CD4-positive, alpha-beta T cell treated with Interleukin-15 for 4 hours (primary cell): ENCODE measurements at places on chromosomes 2 and 18.

- no peak for DNase-seq
Measured at GRCh38 chr2:147714582-147714981, 130.2 kb upstream of the ACVR2A start.

GRCh38 chr2:25333981-25334380 is 7.7 kb downstream of the DNMT3A start:
- DNase-seq, result peak; percentile 43

DNA sequence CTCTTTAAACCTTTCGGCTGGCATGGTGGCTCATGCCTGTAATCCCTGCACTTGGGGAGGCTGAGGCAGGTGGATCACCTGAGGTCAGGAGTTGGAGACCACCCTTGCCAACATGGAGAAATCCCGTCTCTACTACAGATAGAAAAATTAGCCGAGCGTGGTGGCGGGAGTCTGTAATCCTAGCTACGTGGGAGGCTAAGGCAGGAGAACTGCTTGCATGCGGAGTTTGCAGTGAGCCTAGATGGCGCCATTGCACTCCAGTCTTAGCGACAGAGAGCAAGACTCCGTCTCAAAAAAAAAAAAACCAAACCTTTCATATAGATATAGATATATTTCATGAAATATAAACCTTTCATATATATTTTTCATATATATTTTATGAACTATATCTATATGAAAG is 864.7 kb downstream of the TRIB2 start:
- no peak for DNase-seq

DNA sequence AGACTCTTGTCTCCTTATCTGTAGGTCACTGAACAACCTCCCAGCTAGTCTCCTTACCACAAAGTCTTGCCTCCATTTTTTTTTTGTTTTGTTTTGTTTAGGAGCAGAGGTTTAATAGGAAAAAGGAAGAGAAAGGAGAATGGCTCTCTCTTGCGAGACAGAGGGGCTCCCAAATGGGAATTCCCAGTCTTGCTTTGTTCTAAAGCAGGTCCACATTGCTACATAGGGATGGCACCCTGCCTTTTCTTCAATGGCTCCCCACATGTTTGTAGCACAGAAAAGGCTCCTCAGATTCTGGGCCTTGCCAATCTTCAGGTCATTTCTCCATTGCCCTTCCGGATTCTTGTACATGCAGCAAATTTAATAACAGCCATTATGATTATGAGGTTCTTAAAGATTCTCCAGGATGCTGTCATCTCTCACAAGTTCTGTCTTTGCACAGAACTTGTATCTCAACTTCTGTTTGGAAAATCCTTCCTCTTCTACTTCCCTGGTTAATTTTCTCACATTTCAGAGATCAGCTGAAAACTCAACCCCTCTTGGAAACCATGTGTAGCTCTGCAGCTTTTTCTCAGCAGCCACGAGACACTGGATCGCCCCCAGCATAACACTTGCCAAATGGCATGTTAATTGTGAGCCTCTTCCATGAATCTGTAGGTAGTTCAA is 23.6 kb downstream of the IL1F10 start:
- DNase-seq, result no peak

GRCh38 chr2:73253400-73253799 is 19.3 kb downstream of the CCT7 start:
- no peak for DNase-seq

DNA sequence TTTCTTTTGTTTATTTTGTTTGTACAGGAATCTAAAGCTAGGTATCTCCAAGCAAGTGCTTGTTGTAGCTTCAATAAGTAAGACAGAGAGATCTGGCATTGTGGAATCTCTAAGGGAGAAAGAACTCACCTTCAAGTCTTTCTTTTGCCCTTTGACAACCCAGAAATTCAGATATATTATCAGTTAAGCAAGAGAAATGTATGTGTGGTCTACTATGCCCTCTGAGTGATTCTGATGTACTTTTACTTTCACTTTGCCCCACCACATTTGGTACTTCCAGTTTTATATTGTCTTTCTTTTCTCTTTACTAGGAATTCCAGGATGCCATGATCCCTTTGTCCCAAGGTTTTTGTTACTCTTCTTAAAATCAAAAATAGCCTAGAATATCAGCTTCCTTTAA is 259.6 kb upstream of the PIK3C3 start:
- DNase-seq, result no peak

DNA sequence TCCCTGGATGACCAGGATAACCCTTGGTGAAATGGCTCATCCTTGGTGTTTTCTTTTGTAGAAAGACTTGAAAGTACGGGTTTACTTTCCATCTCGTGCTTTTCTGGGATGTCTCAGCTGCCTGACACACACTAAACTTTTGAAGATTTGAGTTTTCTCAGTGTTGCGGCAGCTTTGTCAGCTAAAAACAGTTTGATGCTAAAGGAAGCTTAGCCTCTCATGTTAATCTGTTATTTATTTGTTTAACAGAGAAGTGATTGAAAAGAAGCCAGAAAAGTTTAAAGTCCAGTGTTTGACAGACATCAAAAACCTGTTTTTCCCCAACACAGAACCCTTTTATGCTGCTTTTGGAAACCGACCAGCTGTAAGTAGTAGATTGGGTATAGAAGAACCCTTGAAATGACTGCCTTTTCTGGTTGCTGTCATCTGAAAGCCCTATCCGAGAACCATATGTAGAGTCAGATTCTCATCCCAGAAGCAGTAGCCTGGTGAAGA is 72.8 kb downstream of the LPIN1 start:
- DNase-seq, result no peak

DNA sequence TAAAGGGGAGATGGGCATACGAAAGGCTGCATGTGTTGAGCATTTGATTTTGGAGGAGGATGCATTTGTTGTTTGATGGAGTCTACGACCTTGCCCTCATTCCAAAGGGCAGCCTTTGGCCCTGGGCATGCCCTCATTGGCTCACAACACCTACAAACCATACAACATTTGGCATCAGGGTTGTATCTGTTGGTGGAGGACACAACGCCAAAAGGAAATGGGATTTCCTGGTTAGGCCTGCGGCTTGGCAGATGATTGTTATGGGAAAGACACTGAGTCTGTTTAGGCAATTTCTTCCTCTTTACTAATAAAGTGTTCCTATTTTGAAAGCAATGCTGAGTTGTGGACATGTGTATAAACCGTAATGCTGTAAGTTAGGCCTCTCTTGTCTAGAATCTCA is 246.9 kb downstream of the LDLRAD4 start:
- DNase-seq, result no peak

DNA sequence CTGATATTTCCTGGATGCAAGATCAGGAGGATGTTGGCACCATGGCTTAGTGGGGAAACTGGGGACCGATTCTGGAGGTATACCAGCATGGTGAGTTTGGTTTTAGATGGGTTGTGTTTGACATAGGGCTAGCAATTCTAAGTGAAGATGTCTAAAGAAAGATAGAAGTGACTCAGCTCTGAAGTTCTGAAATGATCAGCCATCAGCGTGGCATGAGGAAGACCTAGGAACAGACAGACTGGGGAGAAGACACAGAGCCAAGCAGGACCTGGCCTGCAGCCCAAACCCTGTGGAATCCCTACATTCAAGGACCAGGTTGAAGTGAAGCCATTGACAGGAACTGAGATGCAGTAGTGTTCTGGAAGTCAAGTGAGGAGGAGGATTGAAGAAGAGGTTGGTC is 39.8 kb downstream of the HRH4 start:
- no peak for DNase-seq

DNA sequence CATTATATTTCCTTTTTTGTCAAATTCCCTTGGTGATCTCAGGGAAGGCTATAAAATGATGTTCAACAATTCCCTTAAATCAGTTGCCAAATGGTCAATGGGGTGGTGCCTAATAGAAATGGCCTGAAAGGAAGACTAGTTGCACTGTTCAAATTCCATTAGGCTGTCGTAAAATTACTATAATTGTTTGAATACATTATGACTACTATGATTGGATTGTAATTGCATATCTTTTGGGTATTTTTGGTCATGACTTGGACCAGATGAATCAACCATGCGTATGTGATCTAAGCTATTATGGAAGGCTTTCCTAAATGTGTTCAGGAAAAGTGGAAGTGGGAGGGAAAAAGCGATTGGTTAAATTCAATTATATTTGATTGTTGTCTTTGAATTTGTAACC is 41.3 kb upstream of the KCNE4 start:
- DNase-seq, result no peak

- DNase-seq, result no peak
Measured at GRCh38 chr18:3360211-3360610, 89.8 kb upstream of the TGIF1 start.

DNA sequence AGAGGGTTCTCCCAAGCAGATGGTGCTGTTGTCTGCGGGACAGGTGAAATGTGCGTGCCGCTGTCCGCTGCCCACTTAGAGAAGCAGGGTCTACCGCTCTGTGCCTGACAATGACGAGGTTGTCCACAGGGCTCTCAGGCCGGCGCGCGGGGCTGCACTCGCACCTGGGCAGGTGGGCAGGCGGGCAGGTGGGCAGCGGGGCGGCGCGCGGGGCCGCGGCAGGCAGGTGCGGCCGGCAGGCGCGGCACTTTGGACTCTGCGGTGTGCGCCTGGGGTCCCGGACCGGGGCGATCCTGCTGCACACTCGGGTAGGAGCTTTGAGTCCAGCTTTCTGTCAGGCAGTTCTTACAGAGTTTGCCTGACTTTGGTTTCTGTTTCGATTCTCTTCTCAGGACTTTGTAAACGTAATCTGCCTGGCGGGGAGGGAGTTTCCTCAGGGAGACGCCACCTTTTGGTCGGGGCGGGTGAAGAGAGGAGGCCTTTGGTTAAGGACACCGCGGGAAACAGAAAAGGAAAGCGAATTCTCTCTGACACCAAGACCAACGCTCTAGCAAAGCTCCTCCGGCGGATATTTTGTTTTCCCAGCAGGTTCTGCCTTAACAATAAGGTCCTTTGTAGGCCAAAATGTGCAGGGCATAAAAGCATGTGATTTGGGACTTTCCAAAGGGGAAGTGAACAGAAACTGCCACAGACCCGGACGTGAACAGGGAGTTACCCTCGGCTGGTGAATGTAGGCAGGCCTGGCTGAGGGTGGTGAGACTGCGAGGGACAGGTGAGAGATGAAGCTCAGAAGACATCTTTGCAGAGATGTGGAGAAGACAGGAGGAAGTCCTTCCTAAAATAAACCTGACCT is at the start of gene IFIH1:
Gene IFIH1 (minus strand): TSS at position 357 of the 853 bp plus-strand sequence. CDS start 377 bp downstream, outside the sequence.
- DNase-seq, result peak; percentile 82

- DNase-seq, result no peak
Measured at GRCh38 chr18:59606193-59607077, 90.8 kb downstream of the CCBE1 start.

DNA sequence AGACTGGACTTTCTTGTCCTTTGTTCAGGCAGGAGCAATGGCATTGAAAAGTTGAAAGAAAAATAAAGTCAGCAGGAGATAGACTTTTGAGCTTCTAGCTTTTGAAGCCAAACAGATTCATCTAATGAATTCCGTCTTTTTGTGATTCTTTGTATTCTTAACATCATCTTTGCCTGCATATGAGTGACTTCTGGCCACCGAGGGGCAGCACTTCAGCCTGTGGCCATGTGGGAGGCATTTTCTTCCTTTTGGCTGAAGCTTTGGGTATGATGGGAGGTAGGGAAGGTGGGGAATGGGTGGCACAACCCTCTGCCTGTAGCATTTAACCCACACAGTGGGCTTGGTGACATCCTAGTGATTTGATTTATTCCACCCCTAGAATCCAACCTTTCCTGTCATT is 220.6 kb downstream of the SETBP1 start:
- no peak for DNase-seq

- no peak for DNase-seq
Measured at GRCh38 chr2:28956415-28956826, 24.7 kb upstream of the TOGARAM2 start.

- DNase-seq, result no peak
Measured at GRCh38 chr18:73668051-73668450, 479.6 kb downstream of the FBXO15 start.

DNA sequence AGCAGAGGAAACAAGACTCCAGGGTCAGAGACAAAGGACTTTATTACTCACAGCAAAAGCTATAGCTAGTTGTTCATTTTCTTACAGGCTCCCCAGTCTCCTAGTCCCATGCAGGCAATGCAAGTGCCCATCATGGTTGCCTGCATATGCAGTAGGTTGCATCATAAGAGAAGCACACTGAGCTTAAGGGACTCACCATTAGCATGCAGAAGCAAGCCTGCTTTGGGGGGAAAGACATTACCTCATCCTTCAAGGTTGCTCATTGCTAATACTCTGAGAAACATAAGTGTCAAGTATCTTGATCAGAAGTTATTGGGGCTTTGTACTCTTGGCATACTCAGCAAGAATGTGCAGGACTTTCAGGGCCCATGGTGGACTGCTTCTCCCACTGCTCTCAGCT is 114.6 kb upstream of the CCDC68 start:
- no peak for DNase-seq

DNA sequence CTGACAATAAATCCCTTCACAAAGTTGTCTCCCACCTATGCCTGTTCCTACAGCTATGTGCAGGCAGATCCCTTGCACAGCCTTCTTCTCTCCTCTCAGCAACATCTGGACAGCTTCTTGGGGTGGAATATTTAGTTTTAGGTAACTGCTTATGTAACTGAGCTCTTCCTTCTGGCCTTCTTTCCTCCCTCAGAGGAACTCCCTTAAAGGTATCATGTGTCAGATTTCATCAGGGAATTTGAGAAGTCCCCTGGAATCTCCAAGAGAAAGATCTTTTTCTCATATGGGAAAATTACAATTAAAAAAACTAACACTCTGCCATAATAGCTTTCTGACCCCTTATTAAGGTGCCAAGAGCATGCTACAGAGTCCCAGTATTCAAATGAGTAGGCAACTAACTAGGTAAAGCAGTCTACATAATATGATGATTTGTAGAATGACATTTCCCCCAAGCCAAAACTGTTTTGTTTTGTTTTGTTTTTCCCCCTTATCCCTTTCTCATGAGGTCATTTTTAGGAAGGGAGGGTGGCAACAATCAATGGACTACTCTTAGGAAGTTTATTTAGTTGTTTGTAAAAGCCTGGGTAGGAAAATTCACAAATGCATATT is 2.4 kb downstream of the TMEM200C start:
- no peak for DNase-seq

GRCh38 chr18:68676913-68677312 is 38.0 kb downstream of the TMX3 start:
- no peak for DNase-seq

GRCh38 chr2:227862227-227862740 is 9.1 kb upstream of the DAW1 start:
- DNase-seq, result peak; percentile 45

DNA sequence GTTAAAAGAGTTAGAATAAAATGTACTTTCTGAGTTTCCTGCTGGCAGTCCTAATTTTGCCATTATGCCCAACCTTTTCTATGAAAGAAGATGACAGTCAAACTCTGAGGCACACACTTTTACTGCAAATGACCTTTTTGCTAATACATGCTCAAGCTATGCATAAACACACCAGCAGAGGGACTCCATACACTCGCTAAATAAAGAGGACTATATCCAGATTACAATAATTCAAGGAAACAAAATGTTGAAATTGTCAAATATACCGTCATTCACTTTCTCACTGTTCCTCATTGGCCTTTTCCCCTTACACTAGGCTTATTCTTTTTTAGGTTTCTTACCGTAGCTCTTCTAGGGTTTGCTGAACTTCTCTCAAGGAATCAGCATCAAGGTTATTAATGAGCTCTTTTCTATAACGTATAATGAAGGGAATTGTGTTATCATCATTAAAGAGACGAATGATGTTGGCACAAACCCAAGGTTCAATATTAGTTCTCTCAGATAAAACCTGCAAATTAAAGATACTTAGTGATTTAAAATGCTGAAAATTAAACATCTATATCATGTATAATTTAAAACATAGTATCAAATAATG is 25.7 kb downstream of the SRBD1 start:
- peak; percentile 35 for DNase-seq

GRCh38 chr2:10059016-10059351 is 15.6 kb downstream of the KLF11 start:
- no peak for DNase-seq

GRCh38 chr2:151165105-151165684 is 96.5 kb downstream of the RBM43 start:
- no peak for DNase-seq
